Activated CD4-positive, alpha-beta T cell treated with anti-CD3 and anti-CD28 coated beads, Interleukin-2, amount 50 U/mL, for 24 hours (primary cell): ENCODE measurements at places on chromosomes 4 and X.

DNA sequence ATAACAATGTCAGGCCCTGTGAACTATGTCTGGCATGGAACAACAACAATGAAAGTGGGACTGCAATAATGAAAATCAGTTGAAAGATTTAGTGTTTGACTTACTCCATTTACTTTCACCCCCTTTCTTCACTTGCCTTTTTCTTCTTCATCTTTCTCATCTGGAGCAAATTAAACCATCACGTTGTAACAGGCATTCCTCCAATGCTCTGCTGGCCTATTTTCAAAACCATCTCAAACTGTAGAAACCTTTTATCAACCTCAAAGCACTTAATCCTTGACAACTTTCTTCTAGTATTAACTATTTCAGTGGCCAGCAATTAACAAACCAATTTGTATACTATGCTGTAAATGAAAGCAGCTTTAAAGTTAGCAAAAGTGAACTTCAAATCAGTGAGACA, 8.3 kb downstream of the KLHL13 start:
- no peak for DNase-seq

GRCh38 chr4:40750461-40751258, 905 bp downstream of the NSUN7 start:
- DNase-seq, result no peak

DNA sequence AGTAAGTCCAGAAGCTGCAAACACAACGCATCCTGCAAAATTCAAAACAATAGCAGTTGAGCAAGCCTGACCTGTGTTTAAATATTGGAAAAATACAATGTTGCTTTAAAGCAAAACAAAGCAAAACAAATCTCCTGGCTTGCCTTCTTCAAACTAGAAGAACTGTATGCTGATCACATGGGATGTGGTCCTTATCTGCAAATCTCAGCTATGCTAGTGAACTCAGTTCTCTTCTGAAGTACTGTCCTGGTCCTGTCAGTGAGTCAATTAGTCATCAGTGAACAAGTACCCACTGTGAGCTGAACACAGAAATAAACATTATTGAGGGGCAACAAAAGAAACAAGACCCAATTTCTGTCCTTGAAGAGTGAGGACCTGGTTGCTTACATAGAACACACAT, 522.5 kb downstream of the SMARCA1 start:
- no peak for DNase-seq

GRCh38 chr4:41461780-41462307, 76.1 kb upstream of the LIMCH1 start:
- no peak for DNase-seq

DNA sequence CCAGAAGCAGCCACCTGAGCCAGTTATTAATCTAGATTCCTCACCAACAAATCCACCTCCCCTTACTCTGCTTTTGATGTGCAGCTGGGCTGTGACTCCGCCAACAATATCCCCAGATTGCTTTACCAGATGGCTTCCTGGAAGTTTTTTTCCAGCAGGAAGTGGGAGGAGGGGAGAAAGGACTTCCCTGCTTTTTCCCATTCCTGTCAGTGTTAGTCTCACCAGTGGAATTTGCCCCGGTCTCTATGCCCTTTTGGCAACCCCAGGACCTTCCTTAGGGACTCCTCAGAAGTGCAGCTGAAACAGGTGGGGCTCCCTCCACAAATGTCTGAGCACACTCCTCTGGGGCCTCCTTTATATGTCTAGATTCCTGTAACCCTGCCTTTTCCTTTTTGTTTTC, 465.2 kb upstream of the IGFBP7 start:
- DNase-seq, result no peak

DNA sequence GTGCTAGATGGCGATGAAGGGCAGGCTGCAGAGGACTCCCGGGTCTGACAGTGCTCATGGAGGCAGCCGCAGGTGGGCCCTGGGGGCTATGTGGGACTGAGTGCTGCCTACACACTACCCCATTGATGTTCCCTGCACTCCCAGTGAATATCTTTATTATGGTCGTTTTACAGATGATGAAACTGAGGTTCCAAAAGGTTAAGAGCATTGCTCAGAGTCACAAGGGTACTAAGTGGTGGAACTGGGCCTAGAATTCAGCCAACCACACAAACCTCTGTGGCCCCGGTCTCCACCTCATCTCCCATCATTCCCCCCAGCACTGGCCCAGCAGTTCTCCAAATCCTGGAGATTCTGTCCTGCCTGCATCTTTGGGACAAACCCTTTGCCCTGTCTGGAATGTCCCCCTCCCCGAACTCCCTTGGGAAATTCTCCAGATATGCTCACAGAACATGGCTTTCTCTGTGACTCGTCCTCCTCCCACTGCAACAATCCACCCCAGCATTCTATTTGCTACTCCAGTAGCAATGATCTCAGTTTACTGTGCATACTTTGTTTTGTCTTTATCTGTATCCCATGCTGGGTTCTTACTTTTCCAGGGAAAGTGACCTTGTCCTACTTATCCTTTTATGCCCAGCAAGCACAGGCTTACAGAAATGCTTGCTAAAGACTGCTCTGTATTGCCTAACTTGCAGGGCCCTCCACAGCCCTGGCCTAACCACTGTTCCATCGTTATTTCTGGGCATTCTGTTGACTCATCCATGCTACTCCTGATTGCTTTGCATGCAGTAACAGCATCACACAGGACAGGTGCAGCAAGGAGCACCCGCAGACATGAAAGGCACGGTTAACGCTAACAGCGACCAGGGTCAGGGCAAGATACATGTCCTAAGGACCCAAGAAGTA, 14.0 kb downstream of the PNMA6F start:
- no peak for DNase-seq

GRCh38 chr4:71296945-71297344, 41.9 kb upstream of the SLC4A4 start:
- no peak for DNase-seq

- no peak for DNase-seq
Observed at GRCh38 chrX:44093431-44093830, 120.2 kb upstream of the NDP start.

DNA sequence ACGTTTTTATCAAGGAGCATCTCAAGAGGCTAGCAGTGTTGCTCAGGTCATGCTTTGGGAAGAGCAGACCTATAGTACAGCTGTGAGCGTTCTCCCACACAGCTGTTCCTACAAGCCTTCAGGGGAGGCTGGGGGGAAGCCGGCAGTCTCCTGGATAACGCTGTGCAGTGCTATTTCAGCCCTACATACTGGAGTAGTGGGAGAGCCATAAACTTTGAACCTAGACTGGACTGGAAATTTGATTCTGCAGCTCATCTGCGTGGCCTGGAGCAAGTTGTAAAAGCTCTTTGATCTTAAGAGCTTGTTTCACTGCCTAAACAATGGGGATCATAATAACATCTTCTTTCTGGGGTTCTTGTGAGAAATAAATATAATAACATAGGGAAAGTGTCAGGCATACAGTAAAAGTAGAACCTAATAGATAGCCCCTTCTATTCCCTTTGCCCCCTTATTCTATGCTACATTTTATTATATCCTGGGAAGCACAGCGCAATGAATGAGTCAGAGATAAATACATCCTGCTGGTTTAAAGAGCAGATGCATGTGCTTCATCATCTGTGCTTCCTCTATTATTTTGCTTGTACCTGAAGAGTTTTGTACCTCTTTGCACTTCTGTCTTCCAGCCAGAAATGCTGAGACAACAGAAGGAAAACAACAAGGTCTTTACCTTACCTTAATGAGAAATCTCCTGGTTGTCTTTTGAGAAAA, 14.7 kb upstream of the AMBN start:
- DNase-seq, result no peak

DNA sequence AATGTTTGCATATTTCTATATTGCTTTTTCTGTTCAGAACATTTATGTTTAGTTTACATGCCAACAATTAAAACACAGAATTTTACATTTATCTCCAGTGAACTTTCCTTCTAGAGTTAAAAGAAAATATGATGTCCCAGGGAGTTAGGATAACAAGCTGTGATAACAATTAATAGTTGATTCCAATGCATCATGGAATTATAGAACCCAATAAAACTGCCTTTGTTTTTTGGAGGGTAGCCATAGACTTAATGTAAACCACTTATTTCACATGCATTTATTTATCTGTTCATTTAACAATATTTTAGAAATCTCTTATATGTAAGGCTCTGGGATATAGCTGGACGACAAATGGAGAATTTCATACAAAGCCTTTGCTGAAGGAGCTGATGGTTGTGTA, 180.0 kb downstream of the CFAP299 start:
- DNase-seq, result no peak

- no peak for DNase-seq
Observed at GRCh38 chrX:110320381-110320987, 2.6 kb upstream of the AMMECR1 start.

DNA sequence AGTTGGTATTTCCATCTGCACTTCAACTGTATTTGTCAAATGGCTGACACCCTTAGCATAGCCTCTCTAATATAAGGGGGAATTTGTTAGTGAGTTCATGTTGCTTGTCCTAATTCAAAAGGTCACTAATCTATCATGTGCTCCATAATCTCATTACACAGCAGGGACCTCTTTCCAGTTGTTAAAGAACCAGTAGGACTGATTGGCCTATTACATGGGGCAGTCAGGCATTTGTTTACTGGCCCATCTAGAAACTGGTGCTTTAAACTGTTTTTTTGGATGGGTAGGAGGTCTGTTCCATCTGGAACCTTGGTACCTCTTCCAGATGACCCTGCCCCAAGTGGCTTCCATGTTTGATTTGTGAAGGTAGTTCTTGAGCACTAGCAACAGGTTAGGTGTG, 11.4 kb downstream of the ANK2 start:
- no peak for DNase-seq

DNA sequence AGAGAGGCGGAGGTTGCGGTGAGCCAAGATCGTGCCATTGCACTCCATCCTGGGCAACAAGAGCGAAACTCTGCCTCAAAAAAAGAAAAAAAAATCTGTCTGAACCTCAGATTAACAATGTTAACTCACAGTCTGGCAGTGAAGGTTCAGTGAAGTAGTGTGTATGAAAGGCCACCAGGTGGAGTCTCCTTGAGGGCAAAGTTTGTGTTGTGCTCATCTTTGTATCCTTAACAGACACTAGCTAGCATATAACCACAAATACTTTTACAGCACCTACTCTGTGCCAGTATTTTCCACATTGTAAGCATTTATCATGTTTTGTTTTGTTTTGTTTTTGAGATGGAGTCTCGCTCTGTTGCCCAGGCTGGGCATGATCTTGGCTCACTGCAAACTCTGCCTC, 46.0 kb upstream of the MGST2 start:
- DNase-seq, result no peak

- DNase-seq, result no peak
Observed at GRCh38 chrX:47091149-47091775, 13.0 kb downstream of the RGN start.

- no peak for DNase-seq
Observed at GRCh38 chr4:176036585-176037205, 28.9 kb upstream of the WDR17 start.

GRCh38 chrX:49710744-49711319, 15.0 kb upstream of the PAGE1 start:
- no peak for DNase-seq

- DNase-seq, result no peak
Observed at GRCh38 chr4:118351851-118352827, 664 bp downstream of the PRSS12 start.

GRCh38 chrX:65706041-65706828, 38.8 kb downstream of the MSN start:
- DNase-seq, result no peak

DNA sequence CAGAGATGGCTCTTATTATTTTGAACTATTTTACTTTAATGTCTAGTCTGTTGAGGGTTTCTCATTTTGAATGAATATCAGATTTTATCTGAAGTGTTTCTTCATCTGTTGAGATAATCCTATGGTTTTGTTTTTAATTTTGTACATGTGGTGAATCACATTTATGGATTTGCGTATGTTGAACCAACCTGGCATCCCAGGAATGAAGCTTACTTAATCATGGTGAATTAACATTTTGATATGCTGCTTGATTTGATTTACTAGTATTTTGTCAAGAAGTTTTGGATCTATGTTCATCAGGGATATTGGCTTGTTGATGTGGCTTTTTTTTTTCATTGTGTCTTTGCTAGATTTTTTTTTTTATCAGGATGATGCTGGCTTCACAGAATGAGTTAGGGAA, 2390.9 kb downstream of the PCDH7 start:
- no peak for DNase-seq

DNA sequence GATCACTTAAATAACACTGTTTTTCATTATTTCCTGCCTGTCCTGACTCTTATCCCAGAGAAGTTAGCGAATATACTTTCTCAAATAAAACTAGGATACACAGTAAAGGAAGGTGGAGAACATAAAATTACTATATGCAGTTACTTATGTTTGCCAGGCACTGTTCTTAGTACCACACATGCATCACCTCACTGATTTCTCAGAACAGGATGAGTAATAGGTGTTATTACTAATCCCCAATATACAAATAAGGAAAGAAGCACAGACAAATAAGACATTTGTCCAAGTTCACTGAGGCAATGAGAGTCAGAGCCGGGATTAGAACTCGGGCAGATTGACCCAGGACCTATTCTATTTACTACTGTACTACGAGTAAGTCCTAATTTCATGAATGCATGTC, 91.7 kb downstream of the CORIN start:
- DNase-seq, result no peak

DNA sequence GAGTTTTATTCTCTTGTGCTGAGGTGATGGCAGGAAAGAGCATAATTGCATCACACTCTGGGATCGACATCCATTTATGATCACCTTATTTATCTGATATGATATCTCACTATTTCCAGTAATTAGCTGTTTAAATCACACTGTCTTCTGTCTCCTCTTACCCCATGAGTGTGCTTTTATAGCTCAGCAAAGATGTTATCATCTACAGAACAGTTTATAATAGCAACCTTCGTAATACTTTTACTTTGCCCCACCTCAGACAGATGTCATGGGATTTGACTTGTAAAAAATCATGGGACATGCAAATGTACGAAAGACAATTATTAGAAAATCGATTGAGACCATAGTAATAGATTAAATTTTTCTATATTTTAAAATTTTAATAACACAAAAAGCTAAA, 1122.3 kb upstream of the PCDH10 start:
- DNase-seq, result no peak

DNA sequence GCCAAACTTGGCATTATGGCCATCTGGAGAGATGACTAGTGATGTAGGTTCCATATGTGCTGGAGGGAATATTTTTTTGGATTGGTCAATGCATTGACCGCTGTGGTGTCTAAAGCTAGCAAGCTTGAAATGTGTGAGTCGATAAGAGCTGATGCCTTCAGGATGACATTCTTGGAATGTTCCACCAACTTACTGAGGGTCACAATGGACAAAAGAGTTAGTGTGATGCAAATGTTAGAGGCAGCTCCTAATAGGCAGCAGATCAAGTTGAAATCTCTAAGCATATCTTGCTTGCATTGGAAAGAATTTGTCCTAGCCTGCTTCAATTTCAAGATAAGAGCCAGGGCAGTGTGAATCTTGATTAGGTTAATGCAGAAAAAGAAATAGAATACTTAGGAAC, 210.4 kb upstream of the AFF2 start:
- DNase-seq, result no peak
